Articular chondrocyte of knee joint (primary cell): ENCODE measurements at places on chromosomes 3 and 15. TPM values are rescaled to one million over a fixed set of nuclear protein-coding genes. Genes with fewer than 3 reads are reported as not detected.

The GALNT15 gene
- total RNA-seq = 26.9 and 54.3 TPM in 2 replicates

The C3orf85 gene
- not detected in 2 replicates for total RNA-seq

The ZBTB38 gene
- total RNA-seq = 88.9 and 109 TPM in 2 replicates

The IL5RA gene
- total RNA-seq = not detected in 2 replicates

The CNTN6 gene
- under 0.01 TPM in 1 of 2 replicates, not detected in the other for total RNA-seq

The CCDC33 gene
- total RNA-seq = not detected in 2 replicates

The MYLK gene
- total RNA-seq = 290 and 324 TPM in 2 replicates

The RTP3 gene
- total RNA-seq = not detected in 2 replicates

The SELENOK gene
- 23.8 and 28.2 TPM in 2 replicates for total RNA-seq

The NLGN1 gene
- total RNA-seq = 28.4 and 33.8 TPM in 2 replicates

The ZNF502 gene
- 5.0 and 8.2 TPM in 2 replicates for total RNA-seq

The CATSPER2 gene
- total RNA-seq = 1.5 and 1.8 TPM in 2 replicates

The ZNF770 gene
- 45.5 and 47.7 TPM in 2 replicates for total RNA-seq

The ZNF197 gene
- total RNA-seq = 21.6 and 22.9 TPM in 2 replicates

The AP2M1 gene
- total RNA-seq = 386 and 454 TPM in 2 replicates

The HTD2 gene
- total RNA-seq = 9.9 and 14.3 TPM in 2 replicates

The WDR93 gene
- 0.26 and 0.32 TPM in 2 replicates for total RNA-seq

The FBXL22 gene
- 0.22 TPM in 1 of 2 replicates, not detected in the other for total RNA-seq

The CDHR4 gene
- total RNA-seq = 0.13 TPM in 1 of 2 replicates, not detected in the other

The C3orf62 gene
- total RNA-seq = 2.4 and 2.5 TPM in 2 replicates

The SSUH2 gene
- 0.11 TPM in 1 of 2 replicates, not detected in the other for total RNA-seq

The CRELD1 gene
- 14.1 and 20.8 TPM in 2 replicates for total RNA-seq

The SLTM gene
- 86.0 and 97.2 TPM in 2 replicates for total RNA-seq

The SLC6A1 gene
- under 0.01 TPM in 1 of 2 replicates, not detected in the other for total RNA-seq
